ENCODE measurements at places on chromosomes 1 and 21.

- H3K27me3 ChIP-seq = no peaks in the 10 kb centered on the region
- H3K27ac ChIP-seq = no peak overlapping the region
- no peak for DNase-seq
- no peak overlapping the region for H3K4me3 ChIP-seq
- H3K36me3 ChIP-seq = no peaks in the 10 kb centered on the region
Measured at GRCh38 chr1:212712451-212713303, 13.0 kb upstream of the BATF3 start.

DNA sequence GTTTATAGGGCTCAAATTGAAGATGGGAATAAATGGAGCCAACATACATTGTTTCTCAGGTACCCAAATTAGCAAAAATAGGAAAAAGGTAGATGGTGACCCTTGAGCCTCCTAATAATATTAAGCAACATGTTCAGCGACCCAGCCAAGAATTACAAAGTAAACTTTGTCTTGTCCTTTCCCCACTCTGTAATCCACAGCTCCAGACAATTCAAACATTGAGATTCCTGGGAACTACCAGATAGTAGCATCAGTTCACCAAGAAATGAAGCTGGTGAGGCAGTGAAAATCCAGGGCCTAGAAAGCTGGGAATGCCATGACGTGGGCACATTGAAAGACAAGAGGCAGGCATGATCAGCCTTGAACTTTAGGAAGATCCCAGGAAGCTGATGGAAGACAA, 11.7 kb downstream of the HAO2 start:
- no peak overlapping the region for H3K4me3 ChIP-seq
- no peaks in the 10 kb centered on the region for H3K27me3 ChIP-seq
- DNase-seq = no peak
- H3K27ac ChIP-seq = no peak overlapping the region

DNA sequence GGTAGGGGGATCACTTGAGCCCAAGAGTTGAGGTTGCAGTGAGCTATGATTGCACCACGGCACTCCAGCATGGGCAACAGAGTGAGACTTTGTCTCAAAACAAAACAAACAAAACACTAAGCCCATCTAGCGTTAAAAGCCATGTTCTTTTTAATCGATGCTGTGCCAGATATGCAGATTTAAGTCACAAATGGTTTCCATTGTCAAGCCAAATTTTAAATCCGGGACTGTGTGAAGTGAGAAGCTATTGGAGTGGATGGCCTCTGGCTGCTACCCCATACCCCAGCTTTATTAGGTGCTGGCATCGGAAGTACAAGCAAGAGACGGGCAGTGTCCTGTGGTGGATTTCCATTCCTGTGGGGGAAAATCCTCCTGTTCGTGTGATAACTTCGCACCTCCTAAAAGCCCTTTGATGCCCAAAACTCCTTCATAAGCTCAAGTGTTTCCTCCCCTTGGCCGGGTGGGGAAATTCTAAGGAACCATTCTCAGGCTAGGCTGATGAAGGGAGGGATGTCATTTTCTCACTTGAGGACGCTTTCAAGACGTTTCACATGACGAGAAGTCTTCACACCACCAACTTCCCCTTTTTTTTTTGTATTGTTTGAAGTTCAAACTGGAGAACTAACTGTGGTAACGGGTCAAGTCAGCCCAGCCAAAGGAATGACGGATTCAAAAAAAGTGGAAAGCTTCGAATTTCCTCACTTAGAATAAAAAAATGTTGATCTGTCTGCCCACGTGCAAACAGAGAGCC, 140.8 kb downstream of the KAZN start:
- H3K36me3 ChIP-seq = no peaks in the 10 kb centered on the region
- H3K4me1 ChIP-seq = peaks cover 9% of the 10 kb centered on the region
- H3K4me3 ChIP-seq = no peak overlapping the region
- H3K27ac ChIP-seq = no peak overlapping the region

- H3K27me3 ChIP-seq = no peaks in the 10 kb centered on the region
- no peak overlapping the region for H3K4me3 ChIP-seq
- DNase-seq = no peak
Measured at GRCh38 chr1:167983797-167984420, 47.0 kb upstream of the MPC2 start.

DNA sequence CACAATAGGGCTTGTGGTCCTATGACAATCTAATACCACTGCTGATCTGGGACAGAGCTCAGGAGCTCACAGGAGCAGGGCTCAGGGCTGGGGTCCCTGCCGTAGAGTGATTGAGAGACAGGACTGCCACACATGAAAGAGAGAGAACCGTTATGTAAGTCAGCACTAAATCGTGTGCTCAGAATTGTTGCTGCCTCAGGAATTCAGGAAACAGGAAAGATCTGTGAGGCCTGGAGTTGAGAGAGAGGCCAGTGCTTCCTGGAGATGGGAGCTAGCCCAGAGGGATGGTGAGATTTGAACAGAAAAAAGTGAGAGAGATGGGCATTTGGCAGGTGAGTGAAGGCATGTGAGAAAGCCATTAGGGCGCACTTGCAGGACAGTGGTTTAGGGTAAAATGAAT, 17.5 kb upstream of the ACBD6 start:
- no peaks in the 10 kb centered on the region for H3K36me3 ChIP-seq
- no peaks in the 10 kb centered on the region for H3K27me3 ChIP-seq
- no peak overlapping the region for H3K4me3 ChIP-seq
- peaks cover 6% of the 10 kb centered on the region for H3K4me1 ChIP-seq
- peak overlapping the region; percentile 9 for H3K27ac ChIP-seq

DNA sequence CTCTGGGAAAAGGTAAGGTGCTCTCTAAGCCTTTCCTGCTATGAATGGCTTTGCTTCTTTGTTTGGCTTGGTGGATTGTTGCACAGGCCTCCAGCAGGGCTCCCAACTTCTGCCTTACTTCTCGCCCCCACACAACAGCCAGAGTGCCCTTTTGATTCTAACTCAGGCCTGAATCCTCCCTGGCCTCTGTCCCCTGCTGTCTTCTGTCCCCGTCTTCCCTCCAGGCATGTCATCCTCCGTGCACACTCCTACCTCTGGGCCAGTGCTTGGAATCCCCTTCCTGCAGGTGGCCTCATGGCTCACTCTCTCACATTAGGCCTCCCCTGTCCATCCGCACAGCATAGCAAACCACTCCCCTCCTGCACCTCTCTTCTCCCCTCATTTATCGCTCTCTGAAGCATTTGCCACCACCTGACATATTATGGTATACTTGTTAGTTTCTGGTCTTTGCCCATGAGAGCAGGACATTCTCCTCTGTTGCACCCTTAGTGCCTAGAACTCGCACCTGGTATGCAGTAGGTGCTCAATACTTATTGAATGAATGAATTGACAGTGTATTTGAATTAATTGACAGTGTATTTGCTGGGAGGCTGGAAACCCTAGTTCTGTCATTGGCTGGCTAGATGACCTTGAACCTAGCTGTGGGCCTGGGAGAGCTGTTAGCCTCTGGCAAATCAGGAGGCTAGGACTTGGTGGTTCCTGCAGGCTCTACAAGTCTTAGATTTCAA, 2.9 kb downstream of the ZDHHC18 start:
- DNase-seq = no peak
- peaks cover 32% of the 10 kb centered on the region for H3K36me3 ChIP-seq

DNA sequence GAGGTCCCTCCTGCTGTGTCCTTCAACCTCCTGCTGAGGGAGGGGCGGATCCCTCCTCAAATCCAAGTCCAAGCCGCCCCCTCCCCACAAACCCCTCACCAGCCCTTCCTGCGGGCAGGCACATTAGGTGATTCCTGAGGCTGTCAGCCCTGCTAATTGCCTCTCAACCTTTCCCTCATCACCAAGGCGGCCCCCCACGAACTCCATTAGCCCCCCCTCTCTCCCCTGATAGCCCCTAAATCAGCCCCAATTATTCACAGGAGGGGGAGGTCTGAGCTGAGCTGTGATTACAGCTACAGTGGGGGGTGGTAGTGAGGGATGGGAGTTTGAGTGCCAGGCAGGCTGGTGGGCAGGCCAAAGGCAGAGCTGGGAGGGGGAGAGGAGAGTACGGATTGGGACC, 5.8 kb upstream of the PEAR1 start:
- H3K27ac ChIP-seq = no peak overlapping the region
- no peak for DNase-seq
- no peak overlapping the region for H3K4me3 ChIP-seq
- H3K27me3 ChIP-seq = peaks cover 16% of the 10 kb centered on the region

DNA sequence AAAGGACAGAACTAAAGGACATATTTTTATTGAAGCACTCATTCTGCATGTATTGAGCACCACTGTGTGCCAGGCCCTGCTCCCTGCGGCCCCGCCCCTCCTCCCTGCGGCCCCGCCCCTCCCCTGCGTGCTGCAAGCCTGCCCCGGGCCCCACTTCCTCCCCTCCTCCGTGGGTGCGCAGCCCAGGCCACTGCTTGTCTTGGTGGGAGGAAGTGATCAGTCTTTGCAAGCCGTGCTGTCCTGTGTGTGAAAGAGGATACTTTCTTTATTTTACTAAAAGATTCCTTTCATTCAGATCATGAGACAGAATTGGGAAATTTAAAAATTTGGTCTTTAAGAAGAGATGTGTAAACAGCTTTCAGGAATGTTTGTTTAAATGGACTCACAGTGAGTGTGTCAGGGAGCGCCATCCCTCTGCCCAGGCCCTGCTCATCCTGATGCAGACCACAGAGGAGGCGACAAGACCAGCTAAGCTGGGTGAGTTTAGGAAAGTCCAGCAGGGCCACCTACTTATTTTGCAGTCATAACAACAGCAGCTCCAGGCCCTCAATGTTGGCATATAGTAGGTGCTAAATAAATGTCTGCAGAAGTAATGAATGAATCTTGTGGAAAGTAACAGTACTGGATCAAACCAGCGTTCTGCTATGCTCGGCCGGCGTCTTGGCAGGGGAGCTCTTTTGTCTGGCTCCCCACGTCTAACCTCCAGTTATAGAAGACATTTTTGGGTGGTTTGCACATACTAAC, 88.3 kb upstream of the SELENON start:
- H3K36me3 ChIP-seq = no peaks in the 10 kb centered on the region
- peak; percentile 67 for DNase-seq
- H3K4me1 ChIP-seq = peaks cover 25% of the 10 kb centered on the region
- H3K27me3 ChIP-seq = no peaks in the 10 kb centered on the region

DNA sequence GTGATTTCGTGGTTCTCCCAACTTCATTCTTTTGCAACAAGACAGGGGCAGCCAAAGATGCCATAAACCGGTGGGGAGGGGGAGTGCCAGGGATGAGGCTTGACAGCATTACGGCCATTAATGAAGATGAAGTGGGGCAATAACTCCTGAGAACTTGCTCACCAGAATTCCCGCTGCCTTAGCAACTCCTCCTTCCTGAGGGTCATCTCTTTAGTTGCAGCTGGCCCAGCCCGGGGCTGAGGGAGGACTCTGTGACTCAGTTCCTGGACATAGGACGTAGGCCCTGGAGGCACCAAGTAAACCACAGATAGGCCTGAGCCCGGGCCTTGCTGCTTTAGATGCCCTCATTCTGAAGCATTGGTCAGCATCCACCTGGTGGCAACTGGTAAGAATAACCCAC, 330.2 kb downstream of the RRAGC start:
- no peak overlapping the region for H3K27ac ChIP-seq
- H3K36me3 ChIP-seq = no peaks in the 10 kb centered on the region
- H3K27me3 ChIP-seq = peaks cover 5% of the 10 kb centered on the region

- no peak overlapping the region for H3K4me3 ChIP-seq
- no peaks in the 10 kb centered on the region for H3K4me1 ChIP-seq
- no peaks in the 10 kb centered on the region for H3K27me3 ChIP-seq
Measured at GRCh38 chr1:222347627-222348026, 200.3 kb downstream of the HHIPL2 start.

GRCh38 chr1:209409780-209410179, 173.7 kb upstream of the CAMK1G start:
- H3K4me3 ChIP-seq = no peak overlapping the region
- no peaks in the 10 kb centered on the region for H3K27me3 ChIP-seq
- no peak overlapping the region for H3K27ac ChIP-seq

- H3K4me1 ChIP-seq = peaks cover 37% of the 10 kb centered on the region
- peak; percentile 89 for DNase-seq
- peak overlapping the region; percentile 78 for H3K27ac ChIP-seq
- no peaks in the 10 kb centered on the region for H3K36me3 ChIP-seq
- H3K4me3 ChIP-seq = peak overlapping the region; percentile 32
- H3K27me3 ChIP-seq = no peaks in the 10 kb centered on the region
Measured at GRCh38 chr21:38913120-38913892, 107.6 kb downstream of the ETS2 start.

DNA sequence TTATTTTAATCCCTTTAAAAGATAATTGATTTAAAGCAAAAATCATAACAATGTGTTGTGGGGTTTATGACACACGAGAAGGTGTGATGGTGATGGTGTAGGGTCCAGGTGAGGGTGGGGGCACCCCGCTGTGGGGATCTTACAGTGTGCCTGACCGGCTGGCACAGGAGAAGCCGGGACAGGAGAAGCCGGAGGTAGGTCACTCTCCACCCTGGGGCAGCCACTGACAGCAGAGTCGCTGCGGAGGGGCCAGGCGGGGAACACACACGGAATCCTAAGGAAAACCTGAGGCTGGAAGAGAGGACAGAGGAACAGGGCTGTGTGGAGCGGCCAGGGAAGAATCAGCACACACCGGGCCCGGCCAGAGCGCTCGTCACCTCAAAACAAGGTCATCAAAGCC, 4.3 kb upstream of the LRRC3 start:
- H3K4me3 ChIP-seq = no peak overlapping the region
- no peak for DNase-seq

GRCh38 chr1:234544087-234544579, 65.2 kb upstream of the TARBP1 start:
- DNase-seq = no peak
- peak overlapping the region; percentile 37 for H3K27ac ChIP-seq
- H3K36me3 ChIP-seq = no peaks in the 10 kb centered on the region
- H3K4me3 ChIP-seq = no peak overlapping the region

- DNase-seq = no peak
- H3K27ac ChIP-seq = no peak overlapping the region
- H3K4me1 ChIP-seq = no peaks in the 10 kb centered on the region
- peaks cover 3% of the 10 kb centered on the region for H3K27me3 ChIP-seq
- H3K36me3 ChIP-seq = no peaks in the 10 kb centered on the region
Measured at GRCh38 chr1:240193679-240194078, 102.0 kb downstream of the FMN2 start.

DNA sequence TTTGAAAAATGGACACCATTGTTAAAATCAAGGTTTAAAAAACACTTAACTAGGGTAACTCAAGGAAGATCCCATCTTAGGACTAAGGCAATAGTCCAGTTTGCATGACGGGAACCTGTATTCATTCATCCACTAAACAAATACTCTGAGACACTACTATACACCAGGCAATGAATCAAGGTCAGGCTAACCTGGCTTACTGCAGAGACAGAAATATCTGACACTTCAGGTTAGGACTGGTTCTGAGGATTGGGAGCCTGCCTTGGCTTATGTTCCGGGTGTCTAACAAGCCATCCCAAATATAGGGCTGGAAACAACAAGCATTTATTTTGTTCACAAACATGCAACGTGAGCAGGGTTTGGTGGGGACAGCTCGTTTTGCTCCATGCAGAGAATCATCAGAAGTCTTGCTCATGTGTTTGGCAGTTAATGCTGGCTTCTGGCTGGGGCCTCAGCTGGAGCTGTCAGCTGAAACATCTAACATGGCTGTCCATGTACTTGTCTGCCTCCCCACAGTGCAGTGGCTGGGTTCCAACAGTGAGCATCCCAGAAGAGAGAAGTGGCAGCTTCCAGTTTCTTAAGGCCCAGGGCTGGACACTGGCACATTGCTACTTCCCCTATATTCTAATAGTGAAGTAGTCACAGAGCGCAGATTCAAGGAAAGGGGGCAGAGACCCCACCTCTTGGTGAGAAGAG, 37.0 kb upstream of the CAMK1G start:
- no peaks in the 10 kb centered on the region for H3K36me3 ChIP-seq
- no peak overlapping the region for H3K4me3 ChIP-seq
- H3K4me1 ChIP-seq = no peaks in the 10 kb centered on the region
- no peaks in the 10 kb centered on the region for H3K27me3 ChIP-seq
- no peak for DNase-seq

- no peaks in the 10 kb centered on the region for H3K36me3 ChIP-seq
- peaks cover 37% of the 10 kb centered on the region for H3K4me1 ChIP-seq
- H3K4me3 ChIP-seq = peak overlapping the region; percentile 32
- H3K27me3 ChIP-seq = no peaks in the 10 kb centered on the region
- DNase-seq = peak; percentile 84
Measured at GRCh38 chr1:169103480-169103893, 3.0 kb upstream of the ATP1B1 start.

Data from lower lobe of right lung (tissue), 2 donors.